Glomerular endothelial cell (primary cell): ENCODE measurements at places on chromosomes 11 and 22. TPM values are rescaled to one million over a fixed set of nuclear protein-coding genes. Genes with fewer than 3 reads are reported as not detected.

Gene ARHGAP20
- 0.29 and 0.70 TPM in 2 replicates for total RNA-seq

Gene PATE4
- total RNA-seq: not detected in 2 replicates

Gene CCDC81
- total RNA-seq: 0.73 and 2.8 TPM in 2 replicates

Gene CAT
- 31.2 and 37.3 TPM in 2 replicates for total RNA-seq

Gene TRIM49
- total RNA-seq: not detected in 2 replicates

Gene SRRD
- total RNA-seq: 17.0 and 31.3 TPM in 2 replicates

Gene PRSS23
- total RNA-seq: 282 and 749 TPM in 2 replicates

Gene OR9G1
- total RNA-seq: not detected in 2 replicates

Gene DMC1
- total RNA-seq: 1.3 TPM in 1 of 2 replicates, not detected in the other

Gene MUC5AC
- not detected in 2 replicates for total RNA-seq

Gene AMOTL1
- 57.1 and 59.3 TPM in 2 replicates for total RNA-seq
